ENCODE measurements at places on chromosomes 12 and 14.

- no peak for DNase-seq
These were observed 268.2 kb downstream of the ALG10 start for GRCh38 chr12:34290381-34290995.

- no peak for DNase-seq
These were observed 5.5 kb upstream of the PSMA6 start for GRCh38 chr14:35286707-35287106.

GRCh38 chr12:90652280-90652679 is 302.7 kb downstream of the CCER1 start:
- DNase-seq: no peak

DNA sequence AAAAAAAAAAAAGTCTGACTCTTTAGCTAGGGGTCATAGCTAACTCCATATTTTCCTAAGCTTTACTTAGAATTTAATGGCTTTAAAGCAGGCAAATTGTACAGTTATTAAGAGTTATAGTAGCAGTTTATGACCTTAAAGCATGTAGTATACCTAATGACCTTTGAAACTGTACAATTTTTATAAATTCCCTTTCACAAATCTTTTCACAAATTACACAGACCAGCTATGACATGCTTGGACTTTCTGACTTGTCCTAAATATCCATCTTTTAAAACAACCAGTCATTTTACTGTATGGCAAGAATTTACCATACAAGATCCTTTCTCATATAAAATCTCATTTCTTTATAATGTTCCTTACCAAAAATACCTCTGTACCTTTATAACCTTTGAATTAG is 74.8 kb downstream of the C14orf132 start:
- no peak for DNase-seq

DNA sequence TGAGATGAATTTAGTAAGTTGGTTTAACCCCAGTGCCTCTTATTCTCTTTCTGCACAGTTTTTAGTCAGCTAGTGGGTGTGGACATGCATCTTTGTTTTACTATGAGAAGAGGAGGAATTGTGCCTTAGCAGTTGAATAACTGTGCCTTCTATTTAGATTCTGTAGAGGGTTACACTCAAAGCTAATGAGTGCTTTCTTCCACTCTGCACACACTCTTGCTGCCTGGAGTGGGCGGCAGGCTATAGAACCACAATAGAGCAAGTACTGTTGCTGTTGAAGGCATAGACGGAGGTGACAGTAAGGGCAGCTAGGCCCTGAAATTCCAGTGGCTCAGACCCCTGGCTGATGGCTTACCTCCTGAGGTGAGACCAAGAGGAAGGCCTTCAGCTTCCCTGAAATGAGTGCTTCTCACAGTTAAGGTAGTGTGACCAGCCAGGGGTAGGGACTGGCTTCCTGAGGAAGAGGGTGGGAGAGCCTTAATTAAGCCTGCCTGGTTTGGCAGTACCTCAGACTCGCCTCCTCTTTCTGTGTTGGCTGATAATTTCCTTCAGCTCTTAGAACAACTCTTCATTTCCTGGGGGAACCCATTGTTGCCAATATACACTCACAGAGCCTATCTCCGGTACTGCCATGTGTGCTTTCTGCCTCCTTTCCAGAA is 24.7 kb downstream of the SUSD6 start:
- no peak for DNase-seq

- DNase-seq: no peak
These were observed 17.1 kb downstream of the SLC11A2 start for GRCh38 chr12:51009056-51009440.

DNA sequence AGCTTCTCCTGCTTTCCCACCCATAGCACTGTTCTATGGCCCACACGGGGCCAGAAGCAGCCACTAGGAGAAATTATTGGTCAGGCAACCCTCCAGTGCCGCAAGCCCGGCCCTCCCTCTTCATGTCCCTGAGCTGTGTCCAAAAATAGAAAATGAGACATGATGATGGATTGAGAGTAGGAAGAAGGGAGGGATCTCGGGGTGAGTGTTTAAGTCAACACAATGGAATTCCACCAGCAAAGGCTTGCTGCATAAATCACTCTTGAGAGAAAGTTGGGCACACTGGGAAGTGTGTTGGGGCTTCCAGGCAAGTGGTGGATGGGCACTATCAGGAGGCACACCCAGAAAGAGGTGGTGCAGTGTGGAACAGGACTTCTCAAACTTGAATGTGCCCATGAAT is 94.2 kb downstream of the LLPH start:
- no peak for DNase-seq

DNA sequence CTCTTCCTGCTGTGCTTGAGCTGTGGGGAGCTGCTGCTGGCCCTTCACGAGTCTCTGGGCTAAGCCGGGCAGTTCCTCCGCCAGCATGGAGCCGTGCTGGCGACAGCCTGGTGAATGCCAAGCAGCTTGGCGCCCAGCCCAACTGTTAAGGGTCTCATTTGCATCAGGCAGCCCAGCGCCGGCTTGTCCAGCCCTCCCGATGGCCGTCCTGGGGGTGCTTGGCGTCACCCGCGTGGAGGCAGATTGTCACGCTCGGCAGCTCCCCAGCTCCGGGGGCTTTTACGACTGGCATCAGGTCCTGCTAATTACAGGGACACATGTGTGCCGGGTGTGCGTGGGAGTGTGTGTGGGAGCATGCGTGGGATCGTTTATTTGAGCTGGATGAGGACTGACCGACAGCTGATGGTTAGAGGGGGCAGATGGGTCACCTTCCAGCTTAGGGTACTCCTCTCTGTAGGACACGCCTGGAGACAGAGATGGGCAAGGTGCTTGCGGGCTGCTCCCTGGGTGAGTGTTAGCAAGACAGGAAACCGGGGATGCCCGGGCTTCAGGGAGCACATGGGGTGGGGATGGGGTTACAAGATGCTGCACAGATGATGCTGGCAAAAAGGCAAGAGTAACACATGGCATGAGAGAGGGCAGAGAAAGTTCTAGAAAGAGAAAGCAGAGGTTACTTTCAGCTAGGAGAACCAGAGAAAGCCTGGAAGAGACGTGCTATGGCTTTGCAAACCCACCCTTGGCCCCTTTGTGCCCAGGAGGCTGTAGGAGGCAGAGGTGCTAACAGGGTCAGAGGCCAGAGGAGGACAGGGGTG is 64.1 kb downstream of the KIF26A start:
- no peak for DNase-seq

- no peak for DNase-seq
These were observed 101.8 kb downstream of the SCARB1 start for GRCh38 chr12:124761871-124762270.

DNA sequence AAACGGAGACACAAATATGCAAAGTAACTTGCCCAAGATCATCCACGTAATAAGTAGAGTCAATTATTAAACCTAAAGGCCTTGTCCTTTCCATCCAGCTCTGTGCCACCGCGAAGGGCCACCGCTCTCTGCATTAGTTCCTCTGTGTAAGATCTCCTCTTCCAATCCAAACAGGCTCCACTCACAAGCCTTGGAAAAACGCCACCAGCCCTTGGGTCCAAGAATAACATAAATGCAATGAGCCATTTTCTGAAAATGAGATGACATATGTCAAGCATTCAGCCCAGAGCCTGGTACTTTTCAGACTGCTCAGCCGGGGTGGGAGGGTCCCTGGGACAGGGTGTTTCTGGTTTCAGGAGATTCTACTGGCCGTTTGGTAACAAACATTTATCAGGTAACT is 30.0 kb downstream of the DGLUCY start:
- DNase-seq: no peak

- no peak for DNase-seq
These were observed 38.7 kb upstream of the SGPP1 start for GRCh38 chr14:63766611-63767010.

GRCh38 chr12:78324234-78324633 is 493.5 kb downstream of the NAV3 start:
- no peak for DNase-seq

DNA sequence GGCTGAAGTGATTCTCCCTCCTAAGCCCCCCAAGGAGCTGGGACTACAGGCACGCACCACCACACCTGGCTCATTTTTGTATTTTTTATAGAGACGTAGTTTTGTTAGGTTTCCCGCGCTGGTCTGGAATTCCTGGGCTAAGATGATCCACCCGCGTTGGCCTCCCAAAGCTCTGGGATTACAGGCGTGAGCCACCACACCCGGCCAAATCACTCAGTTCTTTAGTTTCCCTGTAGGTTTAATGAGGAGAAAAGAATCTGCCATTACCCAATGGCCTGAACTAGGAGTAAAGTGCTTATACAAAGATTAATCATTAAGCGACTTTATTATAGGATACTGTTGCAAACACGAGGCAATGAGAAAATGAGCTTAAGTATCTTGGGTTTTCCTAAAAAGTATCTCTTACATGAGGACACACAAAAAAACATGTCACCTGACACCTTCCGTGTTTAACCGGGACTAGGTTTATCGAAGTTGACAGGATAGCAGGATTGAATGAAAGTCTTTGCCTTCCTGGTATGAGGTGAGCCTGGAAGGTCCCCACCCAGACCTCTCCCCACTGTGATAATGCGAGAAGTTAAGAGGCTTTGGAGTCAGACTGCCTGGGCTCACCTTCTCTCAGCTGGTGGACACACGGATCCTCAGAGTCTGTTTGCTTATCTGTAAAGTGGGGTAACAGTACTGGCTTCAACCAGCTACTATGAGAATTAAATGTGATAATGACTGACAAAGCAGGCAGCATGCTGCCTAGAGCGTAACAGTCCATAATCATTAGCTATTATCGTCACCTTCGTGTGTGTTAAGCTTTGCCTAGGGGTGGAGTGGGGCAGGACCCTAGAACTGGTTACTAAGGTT is 133.5 kb upstream of the KRAS start:
- no peak for DNase-seq

- DNase-seq: peak; percentile 97
These were observed 22.3 kb downstream of the GALNT6 start for GRCh38 chr12:51368640-51369517.

DNA sequence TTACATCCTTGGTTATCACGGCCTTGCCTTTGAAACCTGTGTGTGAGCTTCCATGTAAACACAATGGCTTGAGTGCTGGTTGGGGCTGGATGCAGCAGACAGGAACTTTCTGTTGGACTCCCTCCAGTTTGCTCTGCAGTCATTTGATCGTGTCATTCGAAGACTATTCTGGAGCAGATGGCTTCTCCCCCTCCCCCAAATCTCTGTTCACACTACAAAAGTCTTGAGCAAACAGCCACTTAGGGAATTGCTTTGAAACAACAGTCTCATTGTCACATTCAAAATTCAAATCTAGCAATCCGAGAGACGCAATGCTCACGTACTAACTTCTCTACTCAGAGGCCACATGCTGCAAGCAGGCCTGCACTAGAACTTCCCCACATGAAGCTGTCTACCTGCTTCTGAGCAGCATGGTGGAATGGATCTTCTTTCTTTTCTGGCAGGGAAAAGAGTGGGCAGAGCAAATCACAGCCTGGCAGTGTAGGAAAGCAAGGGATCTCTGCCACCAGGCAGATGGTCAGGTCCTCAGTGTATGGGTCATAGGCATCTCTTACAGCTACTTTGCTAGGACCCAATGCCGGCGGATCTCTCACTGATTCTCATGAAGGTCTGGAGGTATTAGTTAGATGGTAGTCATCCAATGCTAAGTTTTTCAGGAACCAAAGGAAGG is 214.2 kb downstream of the PPM1H start:
- DNase-seq: no peak

DNA sequence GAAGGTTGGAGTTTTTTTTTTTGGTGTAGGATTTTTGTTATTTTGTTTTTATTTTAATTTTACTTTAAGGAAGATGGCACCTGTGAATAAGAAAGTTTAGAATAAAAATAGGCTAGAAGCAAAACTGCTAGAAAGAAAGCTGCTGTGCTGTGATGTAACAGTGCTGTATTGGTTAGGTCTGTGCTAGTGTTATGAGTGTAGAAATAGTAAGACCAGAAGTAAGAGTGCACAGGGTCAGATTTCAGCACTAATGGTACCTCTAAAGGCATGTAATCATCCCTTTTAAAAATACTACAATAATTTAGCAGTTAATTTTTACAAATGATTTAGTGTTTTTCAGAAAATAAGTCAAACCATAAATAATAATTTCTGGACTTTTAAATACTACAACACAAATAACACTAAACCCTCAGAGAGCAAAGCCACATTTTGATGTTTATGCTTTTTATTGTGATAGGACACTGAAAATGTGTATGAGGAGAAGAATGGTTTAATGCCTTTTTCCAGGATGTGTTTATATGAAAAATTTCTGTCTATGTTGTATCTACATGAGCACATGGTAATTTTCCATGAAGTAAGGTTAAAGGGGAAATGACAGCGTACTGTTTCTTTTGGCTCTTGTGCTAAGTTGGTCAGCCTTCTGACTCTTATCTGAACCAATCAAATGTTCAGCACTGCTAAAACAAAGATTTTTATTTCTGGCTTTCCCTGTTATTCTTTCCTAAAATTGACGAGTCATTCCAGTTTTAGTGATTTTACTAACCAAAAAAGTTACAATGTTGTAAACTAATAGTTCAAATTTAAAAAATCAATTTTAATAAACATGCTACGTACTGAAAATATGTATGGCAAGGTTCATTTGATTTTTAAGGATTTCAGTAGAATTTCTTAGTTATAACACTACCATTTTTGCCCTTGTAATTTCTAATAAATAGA is 96.1 kb downstream of the PPHLN1 start:
- DNase-seq: peak; percentile 58

DNA sequence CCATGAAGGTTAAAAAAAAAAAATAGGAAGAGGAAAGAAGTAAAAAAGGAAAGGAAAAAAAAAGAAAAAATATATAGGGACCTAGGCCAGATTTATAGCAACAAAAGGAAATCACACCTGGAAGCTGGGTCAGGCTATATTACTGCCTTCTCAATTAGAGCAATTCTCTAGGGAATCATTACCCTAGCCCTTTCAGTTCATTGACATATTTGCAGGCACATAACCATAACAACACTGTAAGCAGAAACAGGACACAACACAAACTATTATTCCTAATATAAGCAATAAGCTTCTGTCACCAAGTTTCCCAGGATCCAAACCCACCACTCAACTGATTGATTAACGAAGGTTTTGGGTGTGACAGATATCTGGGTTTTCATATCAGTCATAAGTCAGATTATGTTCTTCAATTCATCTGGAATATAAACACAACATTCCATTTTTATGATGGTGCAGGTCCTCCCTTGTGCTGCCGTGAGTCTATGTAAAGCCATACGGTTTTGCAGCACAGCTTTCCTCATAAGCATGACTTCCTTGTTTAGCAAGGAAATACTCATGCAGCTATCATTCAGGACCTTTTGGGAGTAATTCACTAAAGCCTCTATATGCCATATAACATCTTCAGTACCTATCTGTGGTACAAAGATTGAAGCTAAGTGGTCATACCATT is 4.2 kb downstream of the PCNX4 start:
- no peak for DNase-seq

DNA sequence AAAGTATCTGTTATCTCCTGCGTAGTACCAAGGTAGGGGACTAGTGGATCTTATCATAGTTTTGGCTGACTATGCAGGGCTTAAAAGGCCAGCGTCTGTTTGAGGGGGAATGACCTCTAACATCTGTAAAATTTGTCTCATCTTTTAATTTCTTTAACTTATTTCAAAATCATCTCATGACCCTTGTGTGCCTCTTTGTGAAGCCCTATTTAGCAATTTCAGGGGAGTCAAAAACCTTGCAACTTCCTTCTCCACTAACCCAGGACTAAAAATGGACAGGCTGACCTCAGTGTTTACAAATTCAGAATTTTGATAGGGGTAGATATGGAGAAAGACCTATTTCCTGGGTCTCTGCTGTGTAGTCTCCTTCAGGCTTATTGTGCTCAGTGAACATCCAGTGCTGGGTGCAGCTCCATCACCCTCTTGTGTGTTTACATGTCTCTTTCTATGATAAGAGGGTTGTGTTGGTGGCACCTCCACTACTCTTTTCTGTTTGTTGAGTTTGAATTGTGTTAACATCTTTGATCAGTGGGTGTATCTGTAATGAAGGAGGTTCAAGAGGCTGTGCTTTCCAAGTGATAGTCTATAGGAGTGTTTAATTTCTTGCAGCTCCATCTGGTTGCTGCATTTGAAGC is 14.3 kb downstream of the NECAP1 start:
- no peak for DNase-seq

GRCh38 chr12:44929236-44929885 is 53.2 kb upstream of the NELL2 start:
- DNase-seq: no peak

All from GM13977 (cell line).